Activated naive CD4-positive, alpha-beta T cell treated with anti-CD3 and anti-CD28 coated beads for 36 hours (primary cell): ENCODE measurements at places on chromosomes 6 and 20. TPM values are rescaled to one million over a fixed set of nuclear protein-coding genes. Genes with fewer than 3 reads are reported as not detected.
A peak's percentile ranks its signal among the peaks of the same experiment; 100 is the strongest.

WASF1 gene
- total RNA-seq: 1.5 TPM

L3MBTL3 gene
- 3.1 TPM for total RNA-seq

LRRN4 gene
- not detected for total RNA-seq

TP53INP2 gene
- 1.9 TPM for total RNA-seq

WFDC2 gene
- total RNA-seq: 0.83 TPM

SRSF12 gene
- not detected for total RNA-seq

SLC25A27 gene
- total RNA-seq: 1.6 TPM

DEFB121 gene
- not detected for total RNA-seq

SEL1L2 gene
- not detected for total RNA-seq

PTCRA gene
- not detected for total RNA-seq

DNA sequence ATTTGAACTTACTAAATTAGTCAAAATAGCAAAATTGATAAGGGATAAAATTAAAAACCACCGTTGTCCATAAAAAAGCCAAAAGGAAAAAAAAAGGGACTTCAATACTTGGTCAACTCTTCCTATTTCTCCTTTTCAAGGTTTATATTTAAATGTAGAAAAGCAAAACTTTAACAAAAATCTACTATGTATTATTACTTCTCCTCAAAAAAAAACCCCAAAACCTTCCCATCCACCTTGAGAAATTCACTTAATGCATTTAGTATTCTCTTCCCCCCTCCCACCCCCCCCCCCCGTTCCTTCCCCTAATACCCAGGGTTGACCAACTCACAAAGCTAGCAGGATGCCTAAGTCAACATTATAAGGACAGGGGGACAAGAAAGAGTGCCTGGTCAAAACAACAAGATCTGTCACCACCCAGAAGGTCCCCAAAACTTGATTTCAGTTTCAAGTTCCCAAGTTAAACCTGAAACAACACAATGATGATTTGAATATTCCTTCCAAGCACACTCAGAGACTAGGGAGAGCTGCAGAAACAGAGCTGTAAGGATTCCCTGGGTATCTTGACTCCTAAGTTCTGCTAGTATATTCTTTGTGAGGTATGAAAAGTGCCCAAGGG, 14.6 kb downstream of the GMDS start:
- DNase-seq: no peak

DNA sequence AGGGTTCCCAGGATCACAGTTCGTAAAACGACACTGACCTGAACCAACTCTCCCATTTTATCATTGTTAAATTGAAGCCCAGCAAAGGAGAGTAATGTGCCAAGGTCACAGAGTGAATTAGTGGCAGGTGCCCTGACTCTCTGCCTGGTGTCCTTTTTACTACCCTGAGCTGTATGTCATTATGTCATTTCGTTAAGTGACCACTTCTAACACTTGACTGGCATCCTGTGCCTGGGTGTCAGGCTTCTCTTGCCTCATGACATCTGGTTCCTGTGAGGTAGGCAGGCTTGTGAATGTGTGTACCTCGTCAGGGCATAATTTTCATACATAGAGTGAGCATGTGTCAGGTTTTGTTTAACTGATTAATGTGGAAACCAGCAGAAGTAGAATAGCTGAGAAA, 48.6 kb downstream of the RALY start:
- DNase-seq: peak; percentile 29

GRCh38 chr6:43921039-43921438, 151.0 kb downstream of the VEGFA start:
- no peak for DNase-seq

- no peak for DNase-seq
These were observed 7.4 kb downstream of the DLL1 start for GRCh38 chr6:170283212-170284081.

GRCh38 chr6:15458021-15458459, 204.8 kb downstream of the DTNBP1 start:
- no peak for DNase-seq

DNA sequence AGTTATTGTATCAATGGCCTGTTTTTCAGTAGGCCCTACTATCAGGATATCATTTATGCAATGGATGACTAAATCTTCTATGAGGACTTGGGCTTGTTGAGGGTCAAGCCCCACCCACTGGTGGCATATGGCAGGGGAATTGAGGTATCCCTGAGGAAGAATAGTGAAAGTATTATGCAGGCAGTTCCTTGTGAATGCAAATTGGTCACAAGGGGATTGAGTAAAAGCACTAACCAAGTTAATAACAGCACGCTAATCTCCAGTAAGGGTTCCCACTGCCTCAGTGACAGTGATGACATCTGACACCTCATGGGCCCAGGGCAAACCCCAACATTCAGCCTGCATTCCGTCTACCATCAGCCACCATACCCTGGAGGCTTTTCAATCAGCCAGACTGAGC, 14.9 kb downstream of the BPIFA1 start:
- no peak for DNase-seq

DNA sequence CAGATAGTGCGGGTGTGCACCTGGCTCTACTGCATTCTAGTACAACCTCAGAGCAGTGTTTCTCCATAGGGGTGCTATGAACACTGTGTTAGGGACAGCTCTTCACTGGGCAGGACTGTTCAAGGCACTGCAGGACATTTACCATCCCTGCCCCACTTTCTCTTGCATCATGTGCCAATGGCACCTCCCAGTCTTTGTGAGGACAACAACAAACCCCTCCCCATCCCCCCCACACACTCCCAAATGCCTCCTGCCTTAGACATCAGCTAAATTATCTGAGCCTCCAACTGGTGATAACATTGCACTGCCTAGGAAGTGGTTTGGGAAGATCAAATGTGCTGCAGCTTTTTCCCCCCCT, 98.9 kb downstream of the FYN start:
- DNase-seq: no peak

DNA sequence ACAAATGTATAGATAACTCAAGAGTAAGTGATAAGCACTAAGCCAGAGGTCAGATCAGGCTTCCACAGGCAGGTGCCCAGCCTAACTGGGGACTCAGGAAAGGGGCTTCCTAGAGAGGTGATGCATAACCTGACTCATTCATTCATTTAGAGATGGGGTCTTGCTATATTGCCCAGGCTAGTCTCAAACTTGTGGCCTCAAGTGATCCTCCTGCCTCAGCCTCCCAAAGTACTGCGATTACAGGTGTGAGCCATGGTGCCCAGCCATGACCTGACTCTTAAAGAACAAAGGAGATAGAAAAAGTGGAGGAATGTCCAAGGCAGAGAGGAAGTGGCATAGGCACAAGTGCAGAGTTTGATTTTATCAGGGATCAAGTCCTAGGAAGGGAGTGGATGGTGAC, 41.9 kb downstream of the GJA10 start:
- no peak for DNase-seq

DNA sequence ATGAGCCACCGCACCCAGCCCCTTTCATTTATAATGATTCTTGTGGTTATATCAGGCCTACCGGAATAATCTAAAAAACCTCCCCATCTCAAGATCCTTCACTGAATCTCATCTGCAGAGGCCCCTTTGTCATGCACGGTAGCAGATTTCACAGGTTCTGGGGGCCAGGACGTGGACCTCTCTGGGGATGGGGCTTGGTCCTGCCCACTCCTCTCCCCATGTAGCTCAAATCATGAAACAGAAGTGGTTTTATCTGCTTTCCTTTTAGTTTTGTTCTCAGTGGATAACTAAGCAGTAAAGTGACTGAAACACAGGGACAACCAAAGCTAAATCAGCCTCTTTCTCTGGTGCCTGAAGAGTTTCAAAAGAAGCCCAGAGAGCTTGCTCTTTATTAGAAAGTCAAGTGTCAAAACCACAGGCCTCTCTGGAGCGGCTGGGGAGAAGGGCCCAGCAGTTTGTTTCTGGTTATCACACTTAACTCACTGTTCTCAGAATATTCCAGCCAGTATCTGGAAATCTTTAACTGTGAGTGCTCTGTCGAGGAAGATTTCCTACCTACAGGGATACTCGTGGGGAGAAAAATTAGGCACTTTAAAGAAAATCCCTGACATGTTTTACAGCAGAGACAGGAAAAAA, 60.6 kb upstream of the FAM184A start:
- no peak for DNase-seq

GRCh38 chr20:18635380-18635779, 47.5 kb downstream of the DTD1 start:
- DNase-seq: no peak

DNA sequence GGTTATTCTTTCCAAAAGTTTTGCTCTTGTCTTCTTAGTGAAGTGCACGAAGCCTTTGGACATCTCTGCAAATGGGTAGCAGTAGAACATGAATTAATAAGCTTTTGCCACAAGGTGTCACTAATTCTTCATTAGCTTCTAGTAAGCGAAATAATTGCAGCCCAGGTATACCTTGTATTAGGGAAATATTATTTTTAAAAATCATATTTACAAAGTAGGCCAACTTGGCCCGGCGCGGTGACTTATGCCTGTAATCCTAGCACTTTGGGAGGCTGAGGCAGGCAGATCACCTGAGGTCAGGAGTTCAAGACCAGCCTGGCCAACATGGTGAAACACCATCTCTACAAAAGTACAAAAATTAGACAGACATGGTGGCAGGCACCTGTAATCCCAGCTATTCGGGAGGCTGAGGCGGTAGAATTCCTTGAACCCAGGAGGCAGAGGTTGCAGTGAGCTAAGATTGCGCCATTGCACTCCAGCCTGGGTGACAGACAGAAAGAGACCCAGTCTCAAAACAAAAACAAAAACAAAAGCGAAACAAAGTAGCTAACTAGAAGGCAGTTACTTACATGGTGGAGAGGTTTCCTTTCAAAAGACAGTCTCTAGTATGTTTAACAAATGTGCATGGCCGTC, 8.8 kb upstream of the RSPH3 start:
- no peak for DNase-seq

GRCh38 chr6:34412016-34412415, 13.9 kb downstream of the RPS10 start:
- no peak for DNase-seq

DNA sequence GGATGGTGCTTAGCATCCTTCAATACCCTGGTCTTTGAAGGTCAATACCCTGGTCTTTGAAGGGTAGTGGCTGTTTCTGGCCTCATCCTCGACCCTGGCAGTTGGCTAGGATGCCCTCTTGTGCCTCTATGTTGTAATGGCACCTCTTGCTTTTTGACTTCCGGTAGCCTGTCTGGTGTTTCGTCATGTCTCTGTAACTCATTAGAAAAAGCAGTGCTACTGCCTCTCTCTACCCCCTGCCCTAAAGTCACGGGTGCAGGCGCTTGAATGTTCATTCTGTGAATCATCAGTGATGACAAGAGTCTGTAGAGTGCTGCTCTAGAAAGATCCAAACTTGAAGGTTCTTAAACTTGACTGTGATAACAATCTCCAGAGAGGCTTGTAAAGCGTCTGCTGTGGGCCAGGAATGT, 28.3 kb downstream of the RSPO4 start:
- peak; percentile 70 for DNase-seq

DNA sequence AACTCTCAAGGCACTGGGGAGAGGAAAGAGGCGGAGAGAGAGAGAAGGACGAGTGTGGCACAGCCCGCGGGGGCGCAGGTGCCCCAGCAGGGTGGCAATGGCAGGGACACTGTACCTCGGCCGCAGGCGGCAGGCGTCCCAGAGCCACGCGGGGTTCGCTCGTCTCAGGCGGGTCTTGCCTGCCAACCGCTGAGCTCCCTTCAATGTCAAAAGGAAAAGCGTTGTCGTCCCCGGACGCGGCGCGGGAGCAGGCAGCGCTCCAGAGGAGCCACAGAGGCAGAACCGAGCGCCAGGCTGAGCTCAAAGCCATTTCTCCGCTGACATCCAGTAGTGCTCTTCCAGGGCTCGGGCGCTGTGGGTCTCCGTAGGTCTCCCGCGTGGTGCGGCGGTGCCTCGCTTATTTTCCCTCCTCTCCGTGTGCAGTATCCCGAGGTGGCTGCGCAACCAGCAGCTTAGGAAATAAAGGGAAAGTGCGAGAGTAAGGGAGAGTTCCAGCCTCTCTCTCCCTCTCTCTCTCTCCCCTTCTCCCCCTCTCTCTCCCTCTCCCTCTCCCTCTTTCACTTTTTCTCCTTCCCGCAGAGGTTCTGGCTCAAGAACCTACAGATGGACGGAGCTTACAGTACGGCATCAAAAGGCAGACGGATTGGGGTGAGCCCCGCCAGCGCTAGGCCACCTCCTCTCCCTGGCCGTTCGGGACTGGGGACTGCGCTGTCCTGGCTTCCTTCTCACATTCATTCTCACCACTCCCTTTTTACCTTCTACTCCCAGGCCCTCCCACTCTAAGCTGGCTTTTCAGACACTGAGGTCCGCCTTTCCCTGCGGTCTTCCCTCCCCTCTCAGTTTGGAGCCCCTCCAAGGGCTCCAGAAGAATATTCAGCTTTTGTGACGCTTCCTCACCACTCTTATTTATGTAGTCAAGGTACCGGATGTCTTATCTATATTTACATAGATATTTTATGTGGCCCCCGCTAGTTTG, at the start of gene LAMA4:
Gene LAMA4, minus strand, starts transcription at position 727 of the 976 bp plus-strand sequence. Its CDS starts 417 bp downstream, at position 310.
- DNase-seq: peak; percentile 28

GRCh38 chr6:31293343-31293742, 21.5 kb upstream of the HLA-C start:
- no peak for DNase-seq

- DNase-seq: peak; percentile 61
These were observed 12.3 kb upstream of the HDDC2 start for GRCh38 chr6:125314009-125314581.

DNA sequence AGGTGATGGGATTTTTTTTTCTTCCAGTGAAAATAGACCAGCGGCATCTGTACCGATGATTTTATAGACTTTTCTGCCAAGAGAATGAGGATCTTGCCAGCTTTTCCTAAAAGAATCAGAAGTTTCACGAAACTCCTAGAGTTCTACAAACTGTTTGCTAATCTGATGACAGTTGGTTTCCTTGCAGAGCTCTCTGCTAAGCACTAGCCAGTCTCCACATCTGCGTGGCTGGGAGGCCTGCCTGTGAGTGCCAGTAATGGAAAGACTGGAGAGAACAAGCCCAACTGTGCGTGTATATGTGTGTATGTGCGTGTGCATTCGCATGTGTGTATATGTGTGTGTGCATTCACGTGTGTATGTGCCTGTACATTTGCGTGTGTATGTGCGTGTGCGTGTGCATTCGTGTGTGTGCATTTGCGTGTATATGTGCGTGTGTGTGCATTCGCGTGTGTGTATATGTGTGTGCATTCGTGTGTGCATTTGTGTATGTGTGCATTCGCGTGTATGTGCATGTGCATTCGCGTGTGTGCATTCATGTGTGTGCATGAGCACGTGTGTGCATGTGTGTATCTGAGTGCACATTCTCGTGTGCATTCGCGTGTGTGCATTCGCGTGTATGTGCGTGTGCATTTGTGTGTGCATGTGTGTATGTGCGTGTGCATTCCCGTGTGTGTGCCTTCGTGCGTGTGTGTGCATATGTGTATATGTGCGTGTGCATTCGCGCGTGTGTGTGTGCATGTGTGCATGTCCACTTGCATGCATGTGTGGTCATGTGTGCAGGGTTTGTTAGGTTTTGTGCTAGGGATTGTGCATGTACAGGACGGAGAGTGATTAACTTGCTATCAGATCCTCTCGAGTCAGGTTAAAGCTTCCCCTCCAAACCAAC, 379.4 kb downstream of the TAF4 start:
- DNase-seq: no peak

DNA sequence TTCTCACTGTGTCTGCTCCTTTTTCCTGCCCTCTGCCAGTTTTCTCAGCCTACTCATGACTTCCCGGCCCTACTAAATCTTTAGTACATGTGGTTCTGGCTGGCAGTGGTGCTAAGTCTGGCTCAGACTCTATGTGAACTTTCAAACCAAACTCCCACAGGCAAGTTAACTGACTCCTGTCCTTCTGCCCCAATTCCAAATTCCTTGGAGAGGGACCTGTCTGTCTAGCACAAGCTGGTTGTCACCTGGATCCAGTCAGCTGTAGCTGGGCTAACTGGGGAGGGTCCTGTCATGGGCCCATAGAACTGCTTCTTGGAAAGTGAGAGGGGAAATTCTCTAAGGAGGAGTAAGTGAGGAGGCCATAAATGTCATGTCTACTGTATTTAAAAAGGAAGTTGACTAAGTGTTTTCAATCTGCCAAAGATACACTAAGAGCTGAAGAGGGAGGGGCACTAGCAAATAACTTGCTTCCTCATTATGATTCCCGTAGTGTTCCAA, 240.1 kb downstream of the KCNQ5 start:
- DNase-seq: peak; percentile 5
